ENCODE measurements at places on chromosomes 7 and 10. TPM values are rescaled to one million over a fixed set of nuclear protein-coding genes. Genes with fewer than 3 reads are reported as not detected.

Gene CDC14C
- 0.24 TPM for total RNA-seq

Gene GARIN1A
- total RNA-seq: 8.5 TPM

Gene SMKR1
- total RNA-seq: 0.49 TPM

Gene SAMD9L
- 60.8 TPM for total RNA-seq

Gene GPC2
- 3.2 TPM for total RNA-seq

Gene MMRN2
- total RNA-seq: 0.83 TPM

Gene ZNF467
- 0.54 TPM for total RNA-seq

Gene GRID1
- 0.10 TPM for total RNA-seq

Gene NEUROD6
- not detected for total RNA-seq

Gene ACTL6B
- total RNA-seq: not detected

Gene CDK14
- 31.4 TPM for total RNA-seq

Gene TCF7L2
- 43.0 TPM for total RNA-seq

Gene LDB3
- total RNA-seq: not detected

Gene CHST15
- 18.3 TPM for total RNA-seq

Gene SHTN1
- 32.3 TPM for total RNA-seq

Gene LRRC18
- total RNA-seq: not detected

Gene ASB4
- 0.47 TPM for total RNA-seq

Gene SYT15
- 1.5 TPM for total RNA-seq

Gene BUD31
- 62.8 TPM for total RNA-seq

Gene ALKBH4
- total RNA-seq: 6.5 TPM

Gene TAS2R3
- total RNA-seq: 3.8 TPM

Gene SPDYE2
- not detected for total RNA-seq

Gene SEMA3A
- 24.3 TPM for total RNA-seq

Gene TRIM56
- total RNA-seq: 62.6 TPM

Gene CFAP70
- total RNA-seq: 1.9 TPM

Gene NT5C3A
- 77.7 TPM for total RNA-seq

Gene WDR86
- total RNA-seq: not detected

Gene CALML5
- total RNA-seq: not detected

Gene GIMAP8
- total RNA-seq: not detected

Gene SDK1
- 20.0 TPM for total RNA-seq

Gene C7orf57
- total RNA-seq: 0.24 TPM

Gene AUTS2
- total RNA-seq: not detected

Gene TTYH3
- 167 TPM for total RNA-seq

Gene COPS6
- total RNA-seq: 97.1 TPM

Gene JCAD
- total RNA-seq: 0.54 TPM

Gene MYPN
- 0.38 TPM for total RNA-seq

Gene CPA5
- total RNA-seq: not detected

Gene CEP55
- 52.2 TPM for total RNA-seq

Gene KCNMA1
- 0.59 TPM for total RNA-seq

Gene CYP2W1
- 0.71 TPM for total RNA-seq

Gene CHN2
- 9.7 TPM for total RNA-seq

Gene SUFU
- total RNA-seq: 6.7 TPM

Gene PNLIPRP1
- total RNA-seq: not detected

Gene AS3MT
- total RNA-seq: 0.35 TPM

Gene TAC1
- total RNA-seq: 2.8 TPM

Gene LRRC61
- total RNA-seq: 22.5 TPM

Gene ZNF25
- total RNA-seq: 2.8 TPM

Gene OR2A42
- total RNA-seq: not detected

Gene NODAL
- not detected for total RNA-seq

Gene SLC18A2
- not detected for total RNA-seq

Gene OPALIN
- total RNA-seq: not detected

Gene VAX1
- not detected for total RNA-seq

Gene PHKG1
- 1.1 TPM for total RNA-seq

All from Calu3 (cell line).